ENCODE measurements at places on chromosomes 13 and 19. TPM values are rescaled to one million over a fixed set of nuclear protein-coding genes. Genes with fewer than 3 reads are reported as not detected.

DNA sequence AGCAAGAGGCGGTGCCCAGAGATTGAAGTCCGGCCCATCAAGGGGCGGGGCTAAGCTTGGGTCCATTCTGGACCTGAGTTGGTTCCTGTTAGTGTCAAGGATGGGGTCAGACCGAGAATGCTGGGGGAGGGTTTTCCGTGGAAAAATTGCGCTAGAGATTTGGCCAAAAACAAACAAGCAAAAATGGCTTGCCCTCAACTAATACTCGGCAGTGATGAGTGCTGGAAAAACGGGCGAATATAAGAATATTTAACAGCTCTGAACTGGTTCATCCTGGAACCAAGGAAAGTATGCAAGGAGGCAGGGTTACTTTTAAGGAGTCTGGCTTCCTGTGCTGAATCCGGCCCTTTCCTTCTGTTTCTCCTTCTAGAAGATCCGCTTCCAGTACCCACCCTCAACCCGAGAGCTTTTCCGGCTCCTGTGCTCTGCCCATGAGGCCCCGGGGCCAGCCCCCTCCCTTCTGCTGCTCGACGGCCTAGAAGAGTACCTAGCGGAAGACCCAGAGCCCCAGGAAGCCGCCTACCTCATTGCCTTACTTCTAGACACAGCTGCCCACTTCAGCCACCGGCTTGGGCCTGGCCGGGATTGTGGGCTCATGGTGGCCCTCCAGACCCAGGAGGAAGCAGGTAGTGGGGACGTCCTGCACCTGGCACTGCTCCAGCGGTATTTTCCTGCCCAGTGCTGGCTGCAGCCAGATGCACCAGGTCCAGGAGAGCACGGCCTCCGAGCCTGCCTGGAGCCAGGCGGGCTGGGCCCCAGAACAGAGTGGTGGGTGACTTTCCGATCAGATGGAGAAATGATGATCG is 880 bp downstream of the SWSAP1 start:
- peak; percentile 86 for DNase-seq

DNA sequence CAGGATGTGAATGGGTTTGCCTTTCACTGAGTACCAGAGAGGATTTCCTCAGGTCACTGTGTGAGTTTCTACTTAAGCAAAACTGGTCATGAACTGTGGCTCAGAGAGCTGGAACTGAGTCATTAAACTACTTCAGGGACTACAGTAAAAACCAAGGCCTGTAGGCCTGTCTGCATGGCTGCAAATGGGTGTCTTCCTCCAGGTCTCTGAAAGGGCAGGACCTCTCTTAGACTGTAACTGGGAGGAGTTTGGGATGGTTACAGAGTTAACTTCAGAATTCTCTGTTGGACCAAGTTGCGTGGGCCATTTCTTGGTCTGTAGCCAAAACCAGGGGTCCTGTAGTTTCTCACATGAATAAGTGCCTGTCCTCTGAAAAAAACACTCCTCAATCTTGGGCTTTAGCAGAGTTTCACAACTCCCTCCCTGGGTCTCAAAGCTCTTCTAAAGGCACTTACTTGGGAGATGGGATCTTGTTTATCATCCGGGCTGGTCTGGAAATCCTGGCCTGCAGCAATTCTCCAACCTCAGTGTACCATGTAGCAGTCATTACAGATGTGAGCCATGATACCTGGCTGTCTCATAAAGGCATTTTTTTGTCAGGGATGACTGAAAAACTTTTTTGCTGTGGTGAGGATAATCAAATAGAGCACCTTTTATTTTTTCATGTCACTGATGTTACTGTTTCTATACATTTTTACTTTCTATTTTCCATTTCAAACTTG is 19.7 kb downstream of the ZNF714 start:
- DNase-seq: no peak

- DNase-seq: peak; percentile 15
Measured at GRCh38 chr19:33771384-33772101, 25.1 kb upstream of the KCTD15 start.

- no peak for DNase-seq
Measured at GRCh38 chr19:57941593-57941992, 5.9 kb downstream of the ZNF256 start.

DNA sequence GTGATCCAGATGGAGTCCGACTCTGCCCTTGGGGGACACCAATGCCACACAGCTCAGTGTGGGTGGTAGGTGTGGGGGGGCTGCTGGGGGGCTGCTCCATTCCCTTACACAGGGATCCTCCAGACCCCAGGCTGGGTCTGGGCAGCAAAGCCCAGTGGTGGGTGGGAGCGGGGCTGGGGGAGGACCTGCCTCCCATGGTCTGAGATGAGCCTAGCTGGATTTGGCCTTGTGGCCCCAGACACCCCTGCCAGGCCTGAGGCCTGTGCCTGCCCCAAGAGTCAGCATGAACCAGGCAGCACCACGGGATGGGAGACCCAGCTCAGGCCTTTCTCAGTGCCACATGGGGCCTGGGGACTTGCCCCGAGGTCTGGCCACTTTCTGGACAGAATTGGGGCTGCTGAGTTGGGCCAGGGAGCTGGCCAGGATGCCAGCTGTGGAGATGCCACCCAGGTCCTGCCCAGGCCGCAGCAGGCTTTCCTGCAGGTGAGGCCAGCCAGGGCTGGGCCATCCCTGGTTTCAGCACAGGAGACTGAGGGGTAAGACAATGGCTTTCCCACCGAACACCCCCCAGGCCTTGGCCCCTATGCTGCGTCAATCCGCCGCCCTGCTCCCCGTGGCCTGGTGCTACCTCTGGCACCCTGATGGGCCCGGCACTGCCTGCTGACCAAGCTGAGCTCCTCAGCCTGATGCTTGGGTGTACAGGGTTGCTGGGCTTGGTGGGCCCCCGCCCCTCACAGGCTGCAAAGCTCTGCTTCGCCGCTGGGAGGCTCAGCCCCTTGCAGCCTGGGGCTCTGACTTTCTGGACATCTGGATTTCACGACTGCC is 24.2 kb downstream of the CEBPG start:
- no peak for DNase-seq

GRCh38 chr19:15419413-15420025 is 731 bp upstream of the AKAP8L start:
- DNase-seq: no peak

- no peak for DNase-seq
Measured at GRCh38 chr13:92590503-92590908, 636.1 kb upstream of the GPC6 start.

GRCh38 chr13:74103970-74104555 is 30.1 kb downstream of the KLF12 start:
- no peak for DNase-seq

- no peak for DNase-seq
Measured at GRCh38 chr19:14507704-14508542, 10.3 kb downstream of the DNAJB1 start.

RASGRP4 gene
- total RNA-seq: 1.1 TPM

CEACAM1 gene
- 1.3 TPM for total RNA-seq

HSPB6 gene
- 0.28 TPM for total RNA-seq

CEACAM7 gene
- 0.19 TPM for total RNA-seq

All from thymus (tissue), 14 donors.